Neural progenitor cell (in vitro differentiated cells): ENCODE measurements at places on chromosomes 2 and 18.
A peak's percentile ranks its signal among the peaks of the same experiment; 100 is the strongest.

DNA sequence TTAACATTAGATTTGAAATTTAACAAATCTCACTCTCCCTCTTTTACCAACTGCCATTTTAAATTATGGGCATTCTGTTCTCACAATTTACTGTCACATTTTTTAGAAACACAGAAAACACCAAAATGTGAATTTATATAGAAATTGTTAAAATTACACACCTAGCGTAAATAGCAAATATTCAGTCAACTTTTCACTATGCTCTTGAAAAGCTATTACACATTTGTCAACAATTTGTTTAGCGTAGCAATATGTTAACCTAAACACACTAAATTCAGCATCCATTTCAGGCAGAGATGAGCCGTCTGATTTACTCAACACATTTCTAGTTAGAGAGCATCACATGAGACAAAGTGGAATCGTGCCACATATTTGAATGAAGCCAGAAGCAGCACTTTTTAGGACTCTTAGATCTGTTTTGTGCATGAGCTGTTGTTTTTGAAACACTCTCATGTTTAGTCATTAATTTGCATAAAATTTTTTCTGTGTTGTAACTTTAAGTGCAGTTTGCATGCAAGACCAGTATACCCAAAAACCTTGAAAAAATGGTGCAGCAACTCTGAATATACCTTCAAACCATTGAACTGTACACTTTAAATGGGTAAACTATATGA lies 8.2 kb downstream of the TTC32 start:
- DNase-seq = no peak

- no peak for DNase-seq
Observed at GRCh38 chr18:55237660-55238059, 278.4 kb upstream of the CCDC68 start.

DNA sequence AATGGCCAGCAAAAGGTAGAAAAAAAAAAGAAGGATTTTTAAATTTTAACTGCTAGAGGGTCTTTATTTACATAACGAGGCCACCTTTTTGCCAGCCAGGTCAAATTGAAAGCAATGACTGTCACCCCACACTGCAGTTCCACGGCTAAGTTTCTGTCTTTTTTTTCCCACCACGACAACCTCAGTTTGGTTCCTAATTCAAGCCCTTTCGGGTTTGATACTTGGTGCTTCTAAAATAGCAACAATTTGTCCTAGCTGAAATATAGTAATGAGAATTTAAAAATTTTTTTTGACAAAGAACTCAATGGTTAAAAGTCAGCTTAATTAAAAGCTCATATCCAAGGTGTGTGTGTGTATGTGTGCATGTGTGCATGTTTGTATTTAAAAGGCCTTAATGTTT lies 16.4 kb upstream of the NMS start:
- DNase-seq = no peak

GRCh38 chr2:235168174-235168979 lies 216.6 kb downstream of the SH3BP4 start:
- no peak for DNase-seq

- DNase-seq = no peak
Observed at GRCh38 chr2:18986046-18986445, 372.4 kb downstream of the OSR1 start.

- no peak for DNase-seq
Observed at GRCh38 chr2:41966431-41966893, 81.4 kb upstream of the PKDCC start.

GRCh38 chr2:122531290-122532071 lies 776.0 kb downstream of the TSN start:
- DNase-seq = peak; percentile 68

DNA sequence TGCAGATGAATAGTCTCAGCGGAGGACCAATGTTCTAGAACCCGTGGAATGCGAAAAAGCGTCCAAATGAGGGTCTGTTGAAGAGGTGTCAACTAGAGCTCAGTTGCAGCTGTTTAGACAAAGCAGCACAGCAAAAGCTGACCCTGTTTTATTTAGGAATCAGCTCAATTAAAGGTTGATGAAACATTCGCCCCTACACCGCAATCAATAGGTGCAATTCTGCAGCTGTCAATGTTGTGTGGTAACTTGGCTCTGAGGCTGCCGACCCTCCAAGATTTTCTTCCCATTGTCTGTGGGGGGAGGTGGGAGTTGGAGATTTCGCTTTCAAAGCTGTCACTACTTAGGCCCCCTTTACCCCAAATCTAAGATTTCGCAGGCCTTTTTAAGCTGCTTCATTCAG lies 330.0 kb downstream of the ETAA1 start:
- no peak for DNase-seq

DNA sequence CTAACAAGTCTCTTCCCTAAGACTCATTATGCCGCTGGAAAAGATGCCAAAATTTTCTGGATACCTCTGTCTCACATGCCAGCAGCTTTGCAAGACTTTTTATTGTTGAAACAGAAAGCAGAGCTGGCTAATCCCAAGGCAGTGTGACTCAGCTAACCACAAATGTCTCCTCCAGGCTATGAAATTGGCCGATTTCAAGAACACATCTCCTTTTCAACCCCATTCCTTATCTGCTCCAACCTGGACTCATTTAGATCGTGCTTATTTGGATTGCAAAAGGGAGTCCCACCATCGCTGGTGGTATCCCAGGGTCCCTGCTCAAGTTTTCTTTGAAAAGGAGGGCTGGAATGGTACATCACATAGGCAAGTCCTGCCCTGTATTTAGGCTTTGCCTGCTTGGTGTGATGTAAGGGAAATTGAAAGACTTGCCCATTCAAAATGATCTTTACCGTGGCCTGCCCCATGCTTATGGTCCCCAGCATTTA lies 26.3 kb downstream of the DHRS9 start:
- no peak for DNase-seq

- no peak for DNase-seq
Observed at GRCh38 chr18:37403100-37403781, 162.4 kb downstream of the CELF4 start.

DNA sequence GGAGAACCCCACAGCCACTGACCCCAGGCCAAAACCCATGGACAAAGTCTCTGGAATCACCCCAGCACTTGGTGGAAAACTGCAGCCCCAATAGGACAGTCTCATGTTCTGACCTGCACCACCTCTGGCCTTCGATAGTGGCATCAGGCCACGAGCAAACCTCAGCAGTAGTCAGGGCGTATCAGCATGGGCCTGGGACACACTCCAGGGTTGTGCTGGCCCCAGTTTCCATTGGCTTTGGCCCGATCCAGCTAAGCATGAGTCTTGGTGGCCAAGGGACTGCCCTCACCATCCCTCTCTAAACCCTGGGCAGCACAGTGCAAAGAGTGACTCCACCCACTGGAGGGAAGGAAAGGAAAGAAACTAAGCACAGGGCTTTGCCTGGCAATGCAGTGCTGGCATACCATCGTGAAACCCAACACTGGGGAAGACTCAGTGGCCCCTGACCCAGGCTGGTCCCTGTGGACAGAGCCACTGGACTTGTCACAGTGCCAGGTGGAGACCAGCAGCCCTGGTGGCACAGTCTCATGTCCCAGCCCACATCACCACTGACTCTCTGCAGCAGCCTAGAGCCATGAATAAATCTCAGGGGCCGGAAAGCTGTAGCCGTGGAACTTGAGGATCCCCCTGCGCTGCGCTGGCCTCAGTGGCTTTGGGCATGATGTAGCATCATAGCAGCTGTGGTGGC lies 46.3 kb downstream of the ZNF519 start:
- no peak for DNase-seq

DNA sequence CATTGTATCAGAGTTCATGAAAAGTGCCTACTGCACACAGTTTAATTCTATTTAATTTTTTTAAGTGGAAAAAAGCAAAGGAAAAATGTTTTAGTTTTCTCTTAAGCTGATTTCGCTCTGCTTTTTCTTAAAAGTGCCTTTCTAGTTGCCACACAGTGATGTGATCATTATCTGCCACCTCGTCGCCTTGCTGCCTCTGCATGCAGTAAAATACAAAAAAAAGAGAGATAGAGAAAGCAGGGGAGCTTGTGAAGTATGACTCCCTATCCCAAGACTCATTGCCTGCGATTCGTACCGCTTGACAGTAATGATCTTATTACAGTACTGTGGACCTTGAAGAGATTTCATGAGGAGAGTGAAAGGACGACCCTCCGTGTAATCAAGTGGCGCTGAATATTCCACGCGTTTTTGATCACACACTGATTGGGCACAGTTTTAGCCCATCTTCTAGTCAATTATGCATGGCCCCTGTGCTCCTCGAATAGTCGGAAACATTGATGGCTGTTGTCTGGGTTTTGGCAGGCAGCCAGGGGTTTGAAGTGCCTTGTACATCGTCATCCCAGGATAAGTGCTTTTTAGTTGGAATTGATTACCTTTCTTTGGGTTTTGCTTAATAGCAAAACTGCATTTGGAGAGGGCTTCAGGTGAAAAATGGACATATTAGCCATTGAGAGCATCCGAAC lies 188.3 kb downstream of the GBX2 start:
- no peak for DNase-seq

- DNase-seq = no peak
Observed at GRCh38 chr2:60764736-60765534, 8.9 kb downstream of the PAPOLG start.

DNA sequence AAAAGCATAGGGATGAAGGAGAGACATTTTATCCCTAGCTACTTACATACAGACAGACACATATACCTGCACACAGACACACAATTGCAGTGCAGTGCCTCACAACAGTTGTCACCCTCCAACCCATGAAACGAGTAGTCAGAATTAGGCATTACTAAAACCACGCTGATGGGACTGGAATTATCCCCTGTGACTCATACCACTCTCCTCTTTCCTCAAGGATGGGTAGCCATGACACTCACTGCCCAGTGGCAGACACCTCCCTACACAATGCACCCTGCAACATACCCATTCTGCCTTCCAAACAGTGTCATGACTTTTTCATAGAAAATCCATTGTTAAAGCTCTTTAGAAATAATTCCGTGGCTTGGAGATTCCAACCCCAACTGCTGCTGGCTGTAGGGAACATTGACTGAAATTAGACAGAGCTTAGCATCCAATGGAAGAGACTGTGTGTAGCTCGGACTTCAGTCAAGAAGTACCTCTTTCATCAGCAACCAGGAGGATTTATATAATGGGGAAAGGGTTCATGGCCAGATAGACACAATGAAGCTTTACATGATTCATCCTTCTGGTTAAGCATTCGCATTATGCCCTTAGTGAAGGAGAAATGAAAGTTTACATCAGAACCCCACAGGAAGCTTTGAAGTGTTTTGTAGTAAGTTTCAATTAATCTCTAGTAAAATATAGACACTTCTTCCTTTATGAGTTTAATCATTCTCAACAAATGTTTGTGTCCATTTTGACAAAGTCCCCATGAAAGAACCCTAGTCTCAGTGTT lies 155.2 kb downstream of the FBXO15 start:
- DNase-seq = no peak

GRCh38 chr2:204199357-204199756 lies 262.8 kb downstream of the ICOS start:
- no peak for DNase-seq

- DNase-seq = no peak
Observed at GRCh38 chr2:232139171-232139594, 177.7 kb downstream of the DIS3L2 start.

- DNase-seq = no peak
Observed at GRCh38 chr2:42068571-42069178, 20.9 kb downstream of the PKDCC start.

GRCh38 chr18:111306-112014 lies 46.9 kb upstream of the USP14 start:
- DNase-seq = peak; percentile 82

GRCh38 chr2:28681158-28681571 lies 70.5 kb upstream of the PPP1CB start:
- no peak for DNase-seq

GRCh38 chr18:7575465-7576028 lies 8.4 kb downstream of the PTPRM start:
- no peak for DNase-seq

DNA sequence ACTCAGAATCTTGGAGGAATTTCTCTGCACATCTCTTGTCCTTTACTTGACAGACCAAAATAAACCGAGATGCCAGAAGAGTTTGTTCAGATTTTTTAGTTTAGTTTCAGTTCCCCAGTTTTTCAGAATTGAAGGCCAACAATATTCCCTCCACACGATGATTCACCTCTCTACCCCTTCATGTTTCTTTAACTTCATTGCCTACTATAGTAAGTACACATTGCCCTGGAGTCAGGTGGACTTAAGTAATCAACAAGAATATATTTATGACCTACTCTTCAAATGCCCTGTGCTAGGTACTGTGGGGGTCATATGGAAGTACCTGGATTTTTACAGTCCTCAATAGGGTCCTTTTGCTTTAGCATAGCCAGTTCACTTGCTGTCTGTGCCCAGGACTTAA lies 79.6 kb upstream of the CTLA4 start:
- no peak for DNase-seq

DNA sequence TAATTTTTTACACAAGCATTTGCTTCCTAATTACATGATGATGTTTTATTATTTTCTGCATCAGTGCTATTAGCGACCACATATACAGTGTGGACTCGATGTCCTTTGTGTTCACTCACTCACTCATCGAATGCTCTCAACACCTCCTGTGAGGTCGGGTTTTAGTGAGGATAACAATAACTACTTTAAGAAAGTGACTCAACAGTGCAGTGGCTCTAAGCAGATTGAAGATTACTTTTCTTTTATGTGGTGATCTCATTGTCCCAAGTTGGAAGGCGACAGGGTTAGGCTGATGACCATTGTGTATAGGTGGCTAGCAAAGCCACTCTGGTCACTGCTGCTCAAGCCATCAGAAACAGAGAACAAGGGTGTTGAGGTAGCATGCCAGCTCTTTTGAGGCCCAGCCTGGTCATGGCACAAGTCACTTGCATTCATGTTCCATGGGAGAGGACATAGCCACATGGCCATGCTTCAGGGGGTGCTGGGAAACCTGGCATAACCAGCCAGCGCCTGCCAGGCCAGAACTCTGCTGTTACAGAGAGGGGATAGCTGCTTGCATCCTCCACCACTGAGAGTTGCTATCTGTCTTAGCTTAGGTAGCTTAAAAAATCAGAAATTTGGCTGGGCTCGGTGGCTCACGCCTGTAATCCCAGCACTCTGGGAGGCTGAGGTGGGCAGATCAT lies 60.4 kb downstream of the PDCL3 start:
- no peak for DNase-seq

GRCh38 chr2:1863861-1864260 lies 119.5 kb upstream of the PXDN start:
- no peak for DNase-seq

GRCh38 chr18:51603551-51603950 lies 406.1 kb upstream of the MEX3C start:
- peak; percentile 47 for DNase-seq

GRCh38 chr2:5175231-5175630 lies 517.0 kb upstream of the SOX11 start:
- no peak for DNase-seq

- no peak for DNase-seq
Observed at GRCh38 chr2:239266779-239267287, 134.0 kb downstream of the HDAC4 start.

DNA sequence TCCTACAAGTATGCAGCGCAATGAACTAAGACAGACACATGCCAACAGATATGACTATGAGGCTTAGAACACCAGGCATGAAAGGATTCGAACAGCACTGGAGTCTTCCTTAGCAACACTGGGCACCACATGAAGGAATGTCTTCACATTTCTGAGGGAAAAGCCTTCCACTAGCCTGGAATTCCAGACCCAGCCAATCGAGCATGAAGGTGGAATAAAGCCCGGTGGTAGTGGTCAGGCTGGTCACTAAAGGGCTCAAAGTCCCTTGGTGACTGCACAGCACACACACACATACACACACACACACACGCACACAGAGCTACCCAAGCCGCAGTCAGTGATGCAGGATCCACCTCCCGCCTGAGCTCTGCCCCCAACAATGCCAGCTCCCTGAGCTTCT lies 19.7 kb upstream of the SFXN5 start:
- peak; percentile 43 for DNase-seq
